ENCODE measurements at places on chromosomes 13 and 19.

DNA sequence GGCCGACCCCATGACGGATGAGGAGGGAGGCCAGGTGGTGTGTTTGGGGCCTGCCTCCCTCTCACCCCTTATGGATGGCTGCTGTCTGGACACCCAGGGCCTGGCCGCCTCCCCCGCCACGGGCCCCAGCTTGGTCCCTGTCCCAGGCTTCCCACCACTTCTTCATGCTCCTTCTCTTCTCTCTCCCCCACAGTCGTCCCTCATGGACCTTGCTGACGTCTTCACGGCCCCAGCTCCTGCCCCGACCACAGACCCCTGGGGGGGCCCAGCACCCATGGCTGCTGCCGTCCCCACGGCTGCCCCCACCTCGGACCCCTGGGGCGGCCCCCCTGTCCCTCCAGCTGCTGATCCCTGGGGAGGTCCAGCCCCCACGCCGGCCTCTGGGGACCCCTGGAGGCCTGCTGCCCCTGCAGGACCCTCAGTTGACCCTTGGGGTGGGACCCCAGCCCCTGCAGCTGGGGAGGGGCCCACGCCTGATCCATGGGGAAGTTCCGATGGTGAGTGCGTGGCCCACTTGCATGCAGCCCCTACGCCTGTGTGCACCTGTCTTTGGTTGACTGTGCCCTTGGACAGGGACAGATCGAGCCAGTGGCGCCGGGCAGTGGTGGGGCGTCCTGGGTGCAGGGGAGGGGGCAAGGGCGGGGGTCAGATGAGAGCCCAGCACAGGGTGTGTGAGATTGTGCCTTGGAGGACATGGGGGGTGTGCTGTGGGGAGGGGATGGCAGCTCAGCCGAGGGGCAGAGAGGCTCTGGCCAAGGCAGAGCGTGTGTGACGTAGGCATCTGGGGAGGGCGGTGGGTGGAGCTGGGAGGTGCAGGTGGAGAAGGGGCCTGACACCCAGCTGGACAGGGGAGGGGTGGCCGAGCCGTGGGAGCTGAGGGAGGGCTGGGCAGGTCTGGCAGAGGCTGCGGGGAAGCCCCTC is 16.8 kb downstream of the EPN1 start:
- no peak for DNase-seq

GRCh38 chr13:50970956-50971355 is 61.4 kb downstream of the RNASEH2B start:
- DNase-seq: no peak

GRCh38 chr13:73222627-73223305 is 164.0 kb downstream of the KLF5 start:
- no peak for DNase-seq

- DNase-seq: no peak
These were observed 590.9 kb upstream of the SLITRK5 start for GRCh38 chr13:87080100-87080779.

DNA sequence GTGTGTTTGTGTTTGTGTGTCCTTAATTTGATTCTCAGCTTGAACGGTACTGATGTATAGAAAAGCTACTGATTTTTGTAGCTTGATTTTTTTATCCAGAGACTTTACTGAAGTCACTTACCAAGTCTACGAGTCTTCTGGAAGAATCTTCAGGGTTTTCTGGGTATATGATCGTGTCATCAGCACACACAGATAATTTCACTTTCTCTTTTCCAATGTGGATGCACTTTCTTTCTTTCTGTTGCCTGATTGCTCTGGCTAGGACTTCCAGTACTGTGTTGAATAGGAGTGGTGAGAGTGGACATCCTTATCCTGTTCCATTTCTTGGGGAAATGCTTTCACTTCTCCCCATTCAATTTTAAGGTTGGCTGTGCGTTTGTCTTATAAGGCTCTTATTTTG is 7.9 kb upstream of the LILRB1 start:
- no peak for DNase-seq

DNA sequence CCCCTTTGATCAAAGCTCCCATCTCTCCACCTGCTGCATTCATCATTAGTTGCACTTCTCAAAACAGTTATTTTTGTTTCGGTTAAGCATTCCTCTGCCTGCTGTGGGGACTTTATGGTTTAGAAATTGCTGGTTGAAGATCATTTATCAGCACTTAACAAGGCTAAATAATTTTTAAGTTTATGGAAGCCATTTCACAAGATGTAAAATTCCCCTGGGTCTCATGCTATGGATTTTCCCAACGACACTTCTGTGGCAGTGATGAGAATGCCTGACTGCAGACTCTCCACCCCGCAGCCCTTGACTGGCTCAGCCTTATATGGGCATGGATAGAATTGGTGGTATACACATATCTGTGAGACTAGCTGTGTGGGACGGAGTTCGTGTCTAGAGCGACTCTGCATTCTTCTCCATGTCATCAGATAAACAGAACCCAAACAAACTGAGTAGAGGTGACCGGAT is 52.8 kb downstream of the COL4A2 start:
- no peak for DNase-seq

- no peak for DNase-seq
These were observed 42.5 kb upstream of the F7 start for GRCh38 chr13:113063091-113063491.

GRCh38 chr13:44541601-44542000 is 34.5 kb downstream of the TSC22D1 start:
- no peak for DNase-seq

DNA sequence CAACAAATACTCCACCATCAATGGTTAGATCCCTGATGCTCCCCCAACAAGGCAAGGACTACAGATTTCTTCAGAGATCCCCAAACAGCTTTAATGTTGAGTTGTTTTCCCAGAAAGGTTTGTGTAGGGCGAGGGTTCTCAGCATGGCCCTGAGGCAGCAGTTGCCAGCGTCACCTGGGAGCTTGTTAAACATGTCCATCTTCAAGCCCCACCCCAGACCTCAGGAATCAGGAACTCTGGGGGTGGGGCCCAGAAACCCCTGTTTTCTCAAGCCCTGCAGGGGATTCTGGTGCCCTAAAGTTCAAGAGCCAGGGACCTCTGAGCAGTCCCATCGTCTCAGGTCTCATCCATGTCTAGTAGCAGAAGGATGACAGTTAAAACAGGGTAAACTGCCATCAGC is 9.6 kb downstream of the EFNB2 start:
- DNase-seq: no peak

DNA sequence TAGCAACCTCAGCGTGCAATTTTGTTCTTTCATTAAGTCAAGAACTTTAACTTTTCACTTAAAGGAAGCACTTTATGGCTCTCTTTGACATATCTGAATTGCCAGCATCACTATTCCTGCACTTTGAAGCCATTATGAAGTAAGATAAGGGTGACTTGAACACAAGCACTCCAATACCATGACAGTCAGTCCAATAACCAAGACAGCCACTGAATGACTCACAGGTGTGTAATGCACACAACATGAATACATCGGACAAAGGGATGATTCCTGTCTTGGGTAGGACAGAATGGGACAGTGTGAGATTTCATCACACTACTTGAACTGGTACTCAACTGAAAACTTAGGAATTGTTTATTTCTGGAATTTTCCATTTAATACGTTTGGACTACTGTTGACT is 233.7 kb upstream of the IPO5 start:
- no peak for DNase-seq

- no peak for DNase-seq
These were observed 6.9 kb downstream of the ACOD1 start for GRCh38 chr13:76955193-76955592.
